ENCODE measurements at places on chromosomes 2 and 18. TPM values are rescaled to one million over a fixed set of nuclear protein-coding genes. Genes with fewer than 3 reads are reported as not detected.

GRCh38 chr2:199455545-199456382 is 2.0 kb downstream of the SATB2 start:
- peaks cover 23% of the 10 kb centered on the region for H3K4me1 ChIP-seq
- peaks cover 5% of the 10 kb centered on the region for H3K27me3 ChIP-seq
- peak; percentile 78 for DNase-seq
- H3K36me3 ChIP-seq = no peaks in the 10 kb centered on the region
- no peak overlapping the region for H3K27ac ChIP-seq
- H3K4me3 ChIP-seq = peak overlapping the region; percentile 8

DNA sequence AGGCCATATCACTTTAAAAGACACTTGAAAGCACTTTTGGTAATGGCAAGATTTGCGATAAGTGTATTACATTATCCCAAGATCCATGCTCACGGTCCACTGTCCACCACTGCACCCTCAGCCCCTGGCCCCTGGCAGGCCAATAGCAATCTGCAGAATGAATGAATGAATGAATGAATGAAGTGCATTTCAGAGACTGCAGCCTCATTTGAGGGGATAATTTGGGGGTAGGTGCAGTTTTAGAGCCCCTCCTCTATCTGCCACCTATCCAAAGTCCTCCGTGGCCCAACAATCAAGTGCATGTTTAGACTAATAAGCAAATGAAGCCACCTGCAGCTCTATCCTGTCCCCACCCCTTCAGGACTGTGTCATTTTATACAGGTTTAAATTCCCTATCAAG is 1.3 kb upstream of the RBM44 start:
- H3K27ac ChIP-seq = no peak overlapping the region
- no peaks in the 10 kb centered on the region for H3K4me1 ChIP-seq
- no peaks in the 10 kb centered on the region for H3K36me3 ChIP-seq
- no peak overlapping the region for H3K4me3 ChIP-seq
- DNase-seq = no peak

GRCh38 chr2:128436479-128437203 is 118.0 kb upstream of the HS6ST1 start:
- peak; percentile 0 for DNase-seq
- no peak overlapping the region for H3K27ac ChIP-seq

- H3K4me3 ChIP-seq = no peak overlapping the region
- H3K27ac ChIP-seq = no peak overlapping the region
- no peaks in the 10 kb centered on the region for H3K27me3 ChIP-seq
- no peaks in the 10 kb centered on the region for H3K4me1 ChIP-seq
Measured at GRCh38 chr2:208086029-208086428, 38.3 kb downstream of the CRYGD start.

- no peaks in the 10 kb centered on the region for H3K27me3 ChIP-seq
- peaks cover 72% of the 10 kb centered on the region for H3K4me1 ChIP-seq
- no peak for DNase-seq
- H3K4me3 ChIP-seq = no peak overlapping the region
- peaks cover 10% of the 10 kb centered on the region for H3K36me3 ChIP-seq
Measured at GRCh38 chr2:54632733-54633692, 90.4 kb upstream of the EML6 start.

GRCh38 chr2:33278245-33278943 is 198.1 kb upstream of the RASGRP3 start:
- no peaks in the 10 kb centered on the region for H3K27me3 ChIP-seq
- no peak for DNase-seq
- H3K4me3 ChIP-seq = no peak overlapping the region
- no peak overlapping the region for H3K27ac ChIP-seq
- H3K36me3 ChIP-seq = no peaks in the 10 kb centered on the region

GRCh38 chr2:39435234-39435633 is 1.9 kb downstream of the MAP4K3 start:
- no peaks in the 10 kb centered on the region for H3K27me3 ChIP-seq
- H3K4me3 ChIP-seq = no peak overlapping the region
- no peak for DNase-seq
- H3K4me1 ChIP-seq = peaks cover 72% of the 10 kb centered on the region
- peak overlapping the region; percentile 92 for H3K27ac ChIP-seq

Gene TWSG1
- 9.2 TPM for total RNA-seq

Gene SERPINB4
- total RNA-seq = not detected

Gene ZNF385B
- not detected for total RNA-seq

- no peak for DNase-seq
- H3K4me3 ChIP-seq = no peak overlapping the region
- H3K27ac ChIP-seq = no peak overlapping the region
- no peaks in the 10 kb centered on the region for H3K36me3 ChIP-seq
- no peaks in the 10 kb centered on the region for H3K4me1 ChIP-seq
- no peaks in the 10 kb centered on the region for H3K27me3 ChIP-seq
Measured at GRCh38 chr2:52510432-52510831, 1257.2 kb upstream of the CHAC2 start.

DNA sequence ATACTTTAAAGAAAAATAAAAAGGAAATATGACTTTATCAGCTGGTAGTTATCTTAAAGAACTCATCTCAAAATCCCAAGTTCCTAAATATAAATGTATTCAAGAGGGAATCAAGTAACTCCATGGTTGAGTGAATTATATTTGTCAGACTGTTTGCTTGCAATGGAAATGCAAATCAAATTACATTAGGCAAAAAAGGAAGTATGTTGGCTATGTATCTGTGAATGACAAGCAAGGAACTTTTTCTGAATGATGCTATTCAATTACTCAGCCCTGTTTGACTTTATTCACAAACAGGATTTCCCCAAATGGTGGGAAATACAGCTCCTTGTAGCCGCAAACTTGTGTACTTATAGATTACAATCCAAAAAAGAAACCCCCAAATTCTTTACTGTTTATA is 309.1 kb downstream of the ARL6IP6 start:
- H3K27me3 ChIP-seq = no peaks in the 10 kb centered on the region
- no peaks in the 10 kb centered on the region for H3K36me3 ChIP-seq
- no peak overlapping the region for H3K4me3 ChIP-seq
- H3K27ac ChIP-seq = no peak overlapping the region

Gene ANAPC1
- 40.2 TPM for total RNA-seq

- H3K4me1 ChIP-seq = no peaks in the 10 kb centered on the region
- H3K36me3 ChIP-seq = no peaks in the 10 kb centered on the region
- no peak overlapping the region for H3K4me3 ChIP-seq
- no peak overlapping the region for H3K27ac ChIP-seq
Measured at GRCh38 chr2:107777974-107778373, 48.7 kb upstream of the RGPD4 start.

DNA sequence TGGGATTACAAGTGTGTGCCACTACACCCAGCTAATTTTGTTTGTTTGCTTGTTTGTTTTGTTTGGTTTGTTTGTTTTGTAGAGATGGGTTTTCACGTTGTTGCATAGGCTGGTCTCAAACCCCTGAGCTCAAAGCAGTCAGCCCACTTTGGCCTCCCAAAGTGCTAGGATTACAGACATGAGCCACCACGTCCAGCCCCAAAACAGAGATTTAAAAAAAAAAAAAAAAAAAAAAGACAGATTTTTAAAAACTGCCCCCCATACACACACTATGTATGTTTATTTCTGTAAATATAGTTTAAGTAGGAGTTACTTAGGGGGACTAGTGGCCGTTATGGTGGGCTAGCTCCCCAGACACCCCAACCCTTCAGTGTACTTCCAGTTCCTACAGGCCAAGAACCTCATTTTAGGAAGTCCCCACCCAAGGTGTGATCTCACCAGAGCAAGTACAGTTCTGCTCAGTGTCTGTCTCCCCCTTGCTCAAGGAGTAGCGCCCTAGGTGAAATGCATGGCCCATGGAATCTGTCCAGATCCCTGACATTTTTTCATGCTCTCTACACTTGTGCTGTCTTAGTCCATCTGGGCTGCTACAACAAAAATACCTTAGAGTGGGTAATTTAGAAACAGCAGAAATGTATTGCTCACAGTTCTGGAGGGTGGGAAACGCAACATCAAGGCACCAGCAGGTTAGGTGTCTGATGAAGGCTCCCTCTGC is 1.6 kb upstream of the TMBIM1 start:
- no peaks in the 10 kb centered on the region for H3K36me3 ChIP-seq
- no peak overlapping the region for H3K4me3 ChIP-seq
- H3K4me1 ChIP-seq = peaks cover 89% of the 10 kb centered on the region
- H3K27me3 ChIP-seq = no peaks in the 10 kb centered on the region

- H3K4me1 ChIP-seq = peaks cover 18% of the 10 kb centered on the region
- DNase-seq = no peak
- H3K27ac ChIP-seq = no peak overlapping the region
- no peak overlapping the region for H3K4me3 ChIP-seq
- no peaks in the 10 kb centered on the region for H3K36me3 ChIP-seq
Measured at GRCh38 chr18:13612196-13612997, 114.0 kb downstream of the FAM210A start.

DNA sequence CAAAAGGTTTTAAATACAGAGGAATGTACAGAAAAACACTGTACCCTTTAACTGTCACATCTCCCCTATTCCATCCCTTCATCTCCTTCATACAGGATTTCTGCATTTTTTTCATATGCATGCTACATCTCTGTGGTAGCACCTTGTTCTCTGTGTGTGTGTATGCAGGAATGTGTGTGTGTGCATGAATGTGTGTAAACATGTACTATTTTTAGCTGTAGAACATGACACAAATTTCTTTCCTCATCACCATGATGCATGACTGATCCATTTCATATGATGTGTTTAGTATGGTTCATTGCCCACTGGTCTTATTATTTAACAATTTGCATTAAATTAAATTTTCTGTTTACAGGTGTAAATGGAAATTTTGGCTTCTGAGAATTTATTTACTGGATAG is 21.5 kb upstream of the ZEB2 start:
- H3K4me3 ChIP-seq = no peak overlapping the region
- H3K27me3 ChIP-seq = no peaks in the 10 kb centered on the region
- H3K27ac ChIP-seq = no peak overlapping the region
- no peaks in the 10 kb centered on the region for H3K4me1 ChIP-seq
- DNase-seq = no peak

All from body of pancreas (tissue), 4 donors.